AG09309 (cell line): ENCODE measurements at places on chromosomes 13 and 19.

DNA sequence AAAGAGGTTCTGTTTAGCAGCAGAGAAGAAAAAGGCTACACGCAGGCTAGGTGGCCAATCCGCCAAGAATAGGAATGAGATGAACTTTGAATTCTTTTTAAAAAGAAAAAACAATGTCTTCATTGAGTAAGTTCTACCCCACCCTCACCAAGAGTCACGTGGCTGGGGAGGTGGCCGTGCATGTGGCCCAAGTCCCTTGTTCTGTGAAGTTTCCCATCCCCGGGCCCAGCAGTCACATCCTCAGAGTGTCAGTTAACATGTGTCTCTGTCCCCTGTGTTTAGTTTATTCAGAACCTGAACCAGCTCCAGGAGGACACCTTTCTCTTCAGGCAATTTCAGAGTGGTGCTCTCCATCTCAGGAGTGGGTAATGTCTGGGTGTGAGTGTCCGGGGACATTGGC, 57.1 kb upstream of the MCF2L start:
- no peak for DNase-seq

DNA sequence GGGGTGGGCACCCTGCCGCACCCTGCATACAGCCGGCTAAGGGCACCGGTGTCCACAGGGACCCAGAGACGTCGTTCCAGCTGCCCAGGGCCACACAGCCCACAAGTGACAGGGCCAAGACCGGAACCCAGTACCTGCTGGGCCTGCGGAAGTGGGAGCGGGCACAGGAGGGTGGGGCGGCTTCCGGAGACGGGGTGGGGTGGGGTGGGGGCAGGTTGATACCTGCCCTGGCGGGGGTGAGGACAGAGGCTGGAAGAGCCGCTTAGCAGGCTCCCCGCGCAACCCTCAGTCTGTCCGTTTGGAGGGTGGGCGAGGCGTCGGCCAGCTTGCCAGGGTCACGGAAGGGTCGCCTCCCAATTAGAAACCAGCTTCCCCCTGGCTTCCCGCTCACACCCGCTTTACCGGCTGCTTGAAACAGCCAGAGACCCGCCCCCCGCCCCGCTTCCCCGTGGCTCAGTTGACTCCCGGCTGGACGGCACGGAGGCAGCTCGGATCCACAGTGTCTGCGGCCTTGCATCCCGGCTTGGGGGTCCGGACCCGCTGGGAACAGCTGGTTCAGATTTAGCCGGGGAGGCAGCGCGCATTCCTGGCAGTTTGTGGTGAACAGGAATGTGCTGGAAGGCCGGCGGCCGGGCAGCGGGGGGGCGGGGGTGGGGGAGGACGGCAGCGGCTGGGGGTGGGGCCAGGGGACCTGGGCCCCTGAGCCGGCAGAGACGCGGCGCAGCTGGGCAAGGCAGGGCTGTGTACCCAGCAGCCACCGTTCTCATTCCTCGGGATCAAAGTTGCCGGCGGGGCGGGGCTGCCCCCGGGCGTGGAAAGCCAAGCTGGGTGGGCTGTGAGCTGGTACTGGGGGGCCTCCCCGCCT, 1.9 kb downstream of the CNN2 start:
- peak; percentile 89 for DNase-seq

GRCh38 chr13:113995051-113995601, 21.2 kb upstream of the C13orf46 start:
- no peak for DNase-seq

- DNase-seq: no peak
Observed at GRCh38 chr19:4390017-4390566, 10.3 kb downstream of the SH3GL1 start.

- no peak for DNase-seq
Observed at GRCh38 chr19:55368701-55369563, 1.3 kb downstream of the IL11 start.

DNA sequence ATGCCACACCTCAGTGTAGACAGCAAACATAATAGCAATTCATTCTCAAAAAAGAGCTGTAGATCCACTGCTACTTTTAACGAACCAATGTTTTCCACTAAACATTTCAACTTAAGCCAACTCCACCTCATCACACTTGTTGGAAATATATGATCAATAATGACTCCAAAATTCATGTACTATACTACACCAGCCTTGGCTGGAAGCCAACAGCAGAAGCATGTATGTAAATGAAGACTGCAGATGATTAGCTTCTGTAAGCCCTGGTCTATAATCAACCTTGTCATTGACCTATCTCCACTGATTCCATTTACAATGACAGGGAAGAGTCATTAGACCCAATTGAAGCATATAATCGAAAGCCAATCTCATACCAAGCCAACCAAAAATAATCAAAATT, 71.7 kb downstream of the STK24 start:
- no peak for DNase-seq

DNA sequence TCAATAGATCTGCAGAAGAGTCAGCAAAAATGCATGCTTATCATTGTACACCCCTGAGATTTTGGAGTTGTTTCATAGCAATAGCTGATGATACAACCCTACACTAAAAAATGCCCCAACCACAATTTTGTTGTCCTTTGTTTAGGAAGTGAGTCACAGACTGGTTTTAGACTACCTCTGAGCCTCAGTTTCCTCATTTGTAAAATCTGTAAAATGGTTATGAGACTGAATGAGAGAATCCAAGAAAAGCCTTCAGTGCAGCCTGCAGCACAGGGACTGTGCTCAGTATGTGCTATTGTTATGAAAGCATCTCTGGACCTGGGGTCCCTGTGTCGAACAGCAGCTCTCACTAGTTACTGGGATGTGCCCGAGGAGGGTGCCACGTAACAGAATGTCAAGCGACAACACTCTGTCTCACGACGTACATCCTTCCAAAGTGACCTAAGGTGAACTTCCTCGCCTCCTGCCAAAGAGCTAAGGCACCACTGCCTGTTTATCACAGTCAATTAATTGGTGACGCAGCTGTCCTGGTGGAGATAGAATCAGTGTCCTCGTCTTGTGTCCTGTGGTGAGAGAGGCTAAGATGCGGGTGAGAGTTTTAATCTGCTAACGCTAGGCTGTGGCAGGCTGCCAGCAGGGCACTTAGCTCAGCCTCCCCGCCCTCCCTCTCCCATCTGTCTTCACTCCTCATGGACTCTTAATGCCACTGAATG, 18.1 kb downstream of the DHRS12 start:
- DNase-seq: no peak

DNA sequence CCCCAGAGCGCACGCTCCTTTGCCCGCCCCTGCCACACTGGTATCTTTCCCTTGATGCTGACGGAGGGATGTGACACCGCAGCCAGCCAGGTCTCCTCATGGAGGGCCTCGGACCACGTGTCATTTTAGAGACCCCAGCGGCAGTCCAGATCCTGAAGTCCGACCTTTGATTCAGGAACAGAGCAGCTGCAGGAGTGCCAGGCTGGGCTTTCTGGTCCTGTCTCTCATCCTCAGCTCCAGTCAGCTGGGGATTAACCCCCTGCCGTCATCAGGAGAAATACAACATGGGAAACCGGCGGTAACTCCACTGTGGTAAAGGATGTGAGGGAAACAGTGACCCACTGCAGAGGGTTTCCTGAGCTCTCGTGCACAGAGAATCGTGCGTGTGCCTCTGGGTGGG, 140.6 kb downstream of the SIPA1L3 start:
- DNase-seq: no peak

DNA sequence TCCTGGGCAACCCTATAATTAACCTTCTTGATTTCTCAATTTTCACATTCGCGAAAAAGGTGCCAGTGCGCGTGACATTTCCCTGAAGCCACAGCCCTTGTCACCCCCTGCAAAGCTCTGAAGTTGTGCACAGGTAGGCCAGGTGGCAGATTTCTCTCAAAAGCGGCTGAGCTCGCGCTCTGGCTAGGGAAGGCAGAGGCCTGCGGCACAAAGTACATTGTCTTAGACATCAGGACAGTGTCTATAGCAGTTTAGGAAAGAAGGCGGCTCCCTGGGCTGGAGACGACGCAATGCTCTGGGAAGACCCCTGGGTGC, 42.9 kb upstream of the ZNF14 start:
- no peak for DNase-seq

GRCh38 chr13:111923439-111923838, 143.5 kb upstream of the SOX1 start:
- no peak for DNase-seq

DNA sequence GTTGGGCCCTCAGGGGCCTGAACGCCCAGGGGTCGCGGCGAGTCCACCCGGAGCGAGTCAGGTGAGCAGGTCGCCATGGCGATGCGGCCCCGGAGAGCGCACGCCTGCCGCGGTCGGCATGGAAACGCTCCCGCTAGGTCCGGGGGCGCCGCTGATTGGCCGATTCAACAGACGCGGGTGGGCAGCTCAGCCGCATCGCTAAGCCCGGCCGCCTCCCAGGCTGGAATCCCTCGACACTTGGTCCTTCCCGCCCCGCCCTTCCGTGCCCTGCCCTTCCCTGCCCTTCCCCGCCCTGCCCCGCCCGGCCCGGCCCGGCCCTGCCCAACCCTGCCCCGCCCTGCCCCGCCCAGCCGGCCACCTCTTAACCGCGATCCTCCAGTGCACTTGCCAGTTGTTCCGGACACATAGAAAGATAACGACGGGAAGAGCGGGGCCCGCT, at the start of gene CCNA1:
CCNA1 (plus strand) TSS at position 390 of the 439 bp plus-strand sequence. CDS start 562 bp downstream, outside the sequence.
- DNase-seq: no peak

- DNase-seq: no peak
Observed at GRCh38 chr13:113650275-113650674, 7.7 kb downstream of the ATP4B start.

- no peak for DNase-seq
Observed at GRCh38 chr13:72823081-72823480, 41.1 kb downstream of the PIBF1 start.

GRCh38 chr13:61013796-61014195, 401.9 kb downstream of the PCDH20 start:
- no peak for DNase-seq

GRCh38 chr13:94947965-94948371, 235.6 kb upstream of the SOX21 start:
- no peak for DNase-seq

- DNase-seq: no peak
Observed at GRCh38 chr19:18507021-18507726, 14.7 kb downstream of the ELL start.

DNA sequence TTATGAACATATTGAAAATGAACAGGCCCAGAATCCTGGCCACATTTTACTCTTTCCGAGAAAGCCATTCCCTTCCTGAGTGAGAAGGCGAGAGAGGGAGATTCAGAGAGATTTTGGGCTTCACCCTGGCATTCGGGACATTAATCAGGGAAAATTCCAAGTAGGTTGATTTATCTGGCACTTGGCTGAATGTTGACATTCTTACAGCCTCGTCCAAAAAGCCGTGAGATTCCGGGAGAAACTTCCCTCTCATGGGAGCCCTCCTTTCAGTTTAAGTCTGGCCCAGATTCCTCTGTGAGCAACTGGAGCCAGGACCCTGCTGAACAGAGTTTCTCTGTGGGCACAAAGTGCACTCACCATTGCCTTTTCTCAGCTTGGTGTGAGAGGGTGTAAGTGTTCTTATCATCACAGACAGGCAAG, 129.2 kb upstream of the PEG3 start:
- DNase-seq: no peak
